ENCODE measurements at places on chromosomes 7 and 10. TPM values are rescaled to one million over a fixed set of nuclear protein-coding genes. Genes with fewer than 3 reads are reported as not detected.

SPDYE9 gene
- total RNA-seq, result not detected

CTAGE4 gene
- 0.46 TPM for total RNA-seq

NYAP1 gene
- total RNA-seq, result 4.8 TPM

CADPS2 gene
- 3.4 TPM for total RNA-seq

CASP7 gene
- total RNA-seq, result 12.4 TPM

FFAR4 gene
- not detected for total RNA-seq

EVX1 gene
- total RNA-seq, result not detected

HTR7 gene
- total RNA-seq, result 22.6 TPM

TFPI2 gene
- total RNA-seq, result 227 TPM

MYOF gene
- total RNA-seq, result 123 TPM

GIMAP1 gene
- total RNA-seq, result not detected

GSDME gene
- 87.6 TPM for total RNA-seq

CYP3A4 gene
- not detected for total RNA-seq

OPALIN gene
- not detected for total RNA-seq

BRI3 gene
- 33.1 TPM for total RNA-seq

MRPL32 gene
- 51.0 TPM for total RNA-seq

ZNF800 gene
- 9.8 TPM for total RNA-seq

LRRD1 gene
- total RNA-seq, result not detected

WNT16 gene
- total RNA-seq, result not detected

SORBS1 gene
- total RNA-seq, result 0.08 TPM

HMX2 gene
- not detected for total RNA-seq

ZFAND2A gene
- 13.9 TPM for total RNA-seq

OR13A1 gene
- not detected for total RNA-seq

SOSTDC1 gene
- total RNA-seq, result not detected

TAS2R5 gene
- total RNA-seq, result not detected

AKR1D1 gene
- not detected for total RNA-seq

CALHM1 gene
- total RNA-seq, result not detected

TMEM229A gene
- not detected for total RNA-seq

CPEB3 gene
- total RNA-seq, result 0.78 TPM

CHCHD3 gene
- 50.3 TPM for total RNA-seq

MYO1G gene
- total RNA-seq, result not detected

ELFN1 gene
- 0.23 TPM for total RNA-seq

CELF2 gene
- total RNA-seq, result 3.9 TPM

GRID1 gene
- total RNA-seq, result not detected

DAGLB gene
- 9.3 TPM for total RNA-seq

MARVELD1 gene
- 34.8 TPM for total RNA-seq

LBX1 gene
- total RNA-seq, result not detected

ABCB1 gene
- total RNA-seq, result not detected

GNAI1 gene
- 40.9 TPM for total RNA-seq

MMD2 gene
- not detected for total RNA-seq

TIMM23 gene
- 116 TPM for total RNA-seq

PTN gene
- total RNA-seq, result not detected

OPN1SW gene
- not detected for total RNA-seq

Data from hair follicular keratinocyte (primary cell).